ENCODE measurements at places on chromosomes 6 and 20.

- no peak for DNase-seq
These were observed 529.1 kb upstream of the CITED2 start for GRCh38 chr6:139903411-139904157.

DNA sequence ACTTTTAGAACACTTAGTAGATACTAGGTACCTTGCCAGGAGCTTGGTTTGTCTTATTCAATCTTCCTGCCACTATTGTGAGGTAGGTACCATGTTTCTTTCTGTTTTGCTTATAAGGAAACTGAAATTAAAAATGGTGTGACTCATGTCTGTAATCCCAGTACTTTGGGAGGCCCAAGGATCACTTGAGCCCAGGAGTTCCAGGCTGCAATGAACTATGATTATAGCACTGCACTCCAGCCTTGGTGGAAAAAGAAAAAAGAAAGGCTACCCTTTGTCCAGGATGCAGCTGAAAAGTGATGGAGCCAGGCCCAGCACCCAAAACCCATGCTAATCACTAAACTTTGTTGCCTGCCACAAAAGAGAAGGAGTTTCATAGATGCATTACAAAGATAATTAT lies 34.1 kb upstream of the LAMA4 start:
- DNase-seq, result no peak

- no peak for DNase-seq
These were observed 82.3 kb upstream of the SHLD1 start for GRCh38 chr20:5667705-5668528.

DNA sequence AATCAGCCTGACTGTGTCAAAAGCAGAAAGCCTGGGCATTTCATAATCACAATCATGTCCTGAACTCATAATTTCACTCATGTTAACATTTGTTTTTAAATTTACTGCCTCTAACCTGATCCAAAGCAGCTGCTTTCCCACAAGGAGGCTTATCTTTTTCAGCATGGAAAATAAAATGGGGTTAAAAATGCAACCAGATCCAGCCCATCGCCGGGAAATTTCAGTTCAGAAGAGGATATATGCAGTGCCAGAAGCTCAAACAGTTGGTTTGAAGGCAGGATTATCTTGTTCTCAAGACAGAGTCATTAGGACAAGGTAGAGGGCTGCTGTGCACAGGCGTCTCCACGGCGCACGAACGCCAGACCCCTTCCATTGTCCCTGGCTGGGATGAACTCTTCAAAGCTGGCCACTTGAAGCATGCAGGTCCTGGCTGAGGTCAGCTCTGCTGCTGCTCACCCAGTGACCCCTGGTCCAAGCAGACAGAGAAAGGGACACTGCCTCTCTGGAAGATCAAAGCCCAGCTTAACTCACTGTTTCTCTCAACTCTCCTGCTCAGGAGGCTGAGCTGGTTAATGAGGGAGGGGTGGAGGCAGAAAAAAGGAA lies 191.1 kb upstream of the HEY2 start:
- no peak for DNase-seq

- no peak for DNase-seq
These were observed 1.2 kb downstream of the SLC35D3 start for GRCh38 chr6:136923116-136923953.

- DNase-seq, result no peak
These were observed 4.2 kb downstream of the SCRT2 start for GRCh38 chr20:671252-672030.

DNA sequence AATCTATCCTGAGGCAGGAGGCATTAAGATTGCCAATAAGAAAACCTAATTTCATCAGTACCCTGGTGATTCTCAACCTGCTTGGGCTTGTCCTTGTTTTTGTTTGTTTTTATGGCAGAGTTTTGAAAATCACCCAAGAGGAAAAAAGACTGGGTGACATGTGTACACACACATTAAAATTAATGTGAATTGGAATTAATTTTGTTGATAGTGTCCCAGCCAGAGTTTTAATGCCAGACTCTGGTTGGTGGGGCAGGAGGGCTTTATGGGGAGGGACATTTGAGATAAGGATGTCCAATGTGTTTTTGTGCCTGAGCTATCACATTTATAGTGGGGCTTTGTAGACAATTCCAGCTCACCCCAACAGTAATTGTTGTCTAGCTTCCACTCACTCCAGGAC lies 184.6 kb downstream of the ID4 start:
- no peak for DNase-seq

DNA sequence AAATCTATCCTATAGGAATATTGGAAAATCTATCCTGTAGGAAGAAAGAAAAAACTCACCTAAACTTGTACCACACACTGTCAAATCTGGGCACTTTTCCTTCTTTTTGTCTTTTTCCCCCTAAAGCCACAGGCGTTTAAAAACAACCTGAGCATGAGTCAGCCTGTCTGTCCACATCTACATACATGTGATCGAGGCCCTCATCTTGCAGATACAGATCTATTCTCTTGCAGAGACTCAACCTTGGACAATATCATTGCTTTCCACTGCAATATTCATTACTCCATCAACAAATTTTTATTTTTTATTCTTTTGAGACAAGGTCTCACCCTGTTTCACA lies 95.9 kb upstream of the IYD start:
- DNase-seq, result no peak

DNA sequence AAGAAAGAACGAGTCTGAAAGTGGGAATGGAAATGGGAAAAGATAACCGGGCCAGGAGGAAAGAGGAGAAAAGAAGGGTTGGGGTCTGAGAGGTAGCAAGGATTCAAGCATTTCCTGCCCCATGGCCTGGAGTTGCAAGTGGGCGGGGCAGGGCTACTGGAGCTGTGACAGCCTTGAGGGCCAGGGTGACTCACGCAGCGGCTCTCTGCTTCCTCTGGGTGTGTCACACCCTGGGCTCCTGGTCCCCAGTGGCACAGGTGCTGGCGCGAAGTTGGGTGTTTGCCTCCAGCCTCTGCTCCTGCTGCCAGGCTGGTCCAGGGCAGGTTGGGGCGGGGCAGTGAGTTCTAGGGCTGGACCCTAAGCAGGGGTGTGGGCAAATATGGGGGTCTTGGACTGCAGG lies 3.3 kb upstream of the ULBP3 start:
- no peak for DNase-seq

GRCh38 chr20:57437267-57437666 lies 46.1 kb downstream of the RBM38 start:
- no peak for DNase-seq

DNA sequence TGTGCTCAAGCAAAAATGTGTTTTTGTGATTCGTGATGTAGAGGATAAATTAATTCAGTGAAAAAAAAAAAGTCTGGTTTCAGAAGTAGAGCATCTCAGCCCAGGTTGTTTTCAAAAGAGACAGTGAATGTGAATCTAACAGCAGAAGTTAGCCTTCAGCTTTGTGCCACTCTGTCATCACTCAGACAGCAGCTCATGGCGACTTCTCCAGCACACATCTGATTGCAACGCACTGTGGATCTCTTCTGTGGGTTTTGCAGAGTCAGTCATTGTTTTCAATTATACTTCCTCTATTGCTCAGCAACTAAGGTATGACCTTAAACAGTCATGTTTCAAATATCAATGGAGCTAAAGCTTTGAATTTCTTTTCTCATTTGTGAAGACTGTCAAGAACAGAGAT lies 335.5 kb upstream of the POU3F2 start:
- DNase-seq, result no peak

- DNase-seq, result no peak
These were observed 4.9 kb downstream of the TGM2 start for GRCh38 chr20:38159957-38160756.

GRCh38 chr20:1702328-1702727 lies 44.7 kb upstream of the SIRPG start:
- no peak for DNase-seq

- DNase-seq, result no peak
These were observed 50.3 kb downstream of the ADTRP start for GRCh38 chr6:11727998-11728961.

DNA sequence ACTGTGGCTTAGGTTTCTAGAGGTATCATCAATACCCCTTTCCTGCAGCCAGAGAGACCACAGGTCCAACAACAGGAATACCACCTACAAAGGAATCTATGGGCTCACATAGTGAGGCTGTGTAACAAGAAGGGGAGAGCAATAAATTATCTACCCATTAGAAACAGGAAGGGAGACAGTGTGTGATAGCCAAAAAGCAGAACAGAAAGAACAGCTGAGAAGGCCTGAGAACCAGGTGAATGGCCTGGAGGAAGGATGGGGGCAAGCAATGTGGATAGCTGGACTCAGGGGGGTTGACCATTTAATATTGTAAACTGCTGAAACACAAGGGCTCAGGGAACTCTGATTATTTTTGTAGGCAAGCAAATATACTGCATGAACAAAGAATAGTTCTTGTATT lies 628.2 kb downstream of the COL12A1 start:
- no peak for DNase-seq

DNA sequence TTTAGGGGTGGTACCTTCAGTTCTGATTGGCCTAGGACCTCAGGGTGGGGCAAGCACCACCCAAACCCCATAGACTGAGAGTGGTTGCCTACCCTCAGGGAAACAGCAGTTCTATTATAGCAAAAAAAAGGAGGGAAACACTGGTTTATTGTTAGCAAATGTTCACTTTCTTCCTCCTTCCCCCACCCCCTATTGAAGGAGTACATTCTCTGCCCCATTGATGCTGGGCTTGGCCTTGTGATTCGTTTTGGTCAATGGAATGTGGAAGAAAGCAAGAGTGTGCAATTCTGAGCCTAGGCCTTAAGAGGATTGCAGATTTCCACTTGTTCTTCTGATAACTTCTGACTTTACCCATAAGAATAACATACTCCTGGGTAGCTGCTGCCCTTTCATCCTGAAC lies 255.8 kb downstream of the NFATC2 start:
- no peak for DNase-seq

DNA sequence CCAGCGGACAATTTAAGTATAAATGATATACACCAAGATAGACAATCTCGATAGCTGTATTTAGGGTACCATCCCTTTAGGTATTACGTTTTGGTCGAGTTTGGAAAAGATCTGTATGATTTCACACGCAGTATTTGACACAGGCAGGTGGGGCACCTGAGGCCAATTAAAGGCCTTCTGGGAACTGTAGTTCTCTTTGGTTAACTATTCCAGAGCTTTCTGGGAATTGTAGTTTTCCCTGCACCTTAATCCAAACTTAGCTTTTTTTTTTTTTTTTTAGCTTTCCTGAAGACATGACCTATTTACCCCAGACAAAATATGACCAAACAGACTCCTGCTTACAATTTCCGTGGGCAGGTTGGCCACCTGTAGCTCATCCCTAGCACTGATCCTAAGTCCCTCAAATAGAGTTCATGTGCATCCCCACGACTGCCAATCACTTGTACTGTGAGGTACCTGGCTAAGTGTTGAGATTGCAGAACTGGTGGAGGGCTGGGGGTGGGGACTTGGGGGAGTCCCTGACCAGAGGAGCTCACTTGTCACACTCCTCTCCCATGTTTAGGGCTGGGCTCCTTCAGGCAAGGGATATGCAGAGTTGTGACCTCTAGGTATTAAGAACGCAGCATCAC lies 999 bp upstream of the EHMT2 start:
- DNase-seq, result no peak

DNA sequence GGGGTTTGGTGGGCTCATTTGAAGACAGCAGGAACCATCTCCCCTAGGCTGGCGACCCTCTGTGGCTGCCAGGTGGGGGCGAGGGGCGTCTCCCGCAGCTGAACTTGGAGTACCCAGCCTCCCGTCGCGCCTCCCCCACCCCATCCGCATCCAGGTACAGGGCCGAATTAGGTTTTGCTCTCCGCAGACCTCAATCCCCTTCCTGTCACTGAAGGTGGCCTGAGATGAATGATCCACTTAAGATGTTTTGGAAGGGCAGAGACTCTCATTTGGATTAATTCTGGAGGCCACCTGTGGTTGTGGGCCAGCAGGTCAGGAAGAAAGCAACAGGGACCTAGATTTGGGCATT lies 493 bp downstream of the CD83 start:
- no peak for DNase-seq

GRCh38 chr20:62469352-62469751 lies 6.4 kb downstream of the GATA5 start:
- DNase-seq, result no peak

GRCh38 chr6:5665173-5665572 lies 341.6 kb downstream of the NRN1 start:
- no peak for DNase-seq

DNA sequence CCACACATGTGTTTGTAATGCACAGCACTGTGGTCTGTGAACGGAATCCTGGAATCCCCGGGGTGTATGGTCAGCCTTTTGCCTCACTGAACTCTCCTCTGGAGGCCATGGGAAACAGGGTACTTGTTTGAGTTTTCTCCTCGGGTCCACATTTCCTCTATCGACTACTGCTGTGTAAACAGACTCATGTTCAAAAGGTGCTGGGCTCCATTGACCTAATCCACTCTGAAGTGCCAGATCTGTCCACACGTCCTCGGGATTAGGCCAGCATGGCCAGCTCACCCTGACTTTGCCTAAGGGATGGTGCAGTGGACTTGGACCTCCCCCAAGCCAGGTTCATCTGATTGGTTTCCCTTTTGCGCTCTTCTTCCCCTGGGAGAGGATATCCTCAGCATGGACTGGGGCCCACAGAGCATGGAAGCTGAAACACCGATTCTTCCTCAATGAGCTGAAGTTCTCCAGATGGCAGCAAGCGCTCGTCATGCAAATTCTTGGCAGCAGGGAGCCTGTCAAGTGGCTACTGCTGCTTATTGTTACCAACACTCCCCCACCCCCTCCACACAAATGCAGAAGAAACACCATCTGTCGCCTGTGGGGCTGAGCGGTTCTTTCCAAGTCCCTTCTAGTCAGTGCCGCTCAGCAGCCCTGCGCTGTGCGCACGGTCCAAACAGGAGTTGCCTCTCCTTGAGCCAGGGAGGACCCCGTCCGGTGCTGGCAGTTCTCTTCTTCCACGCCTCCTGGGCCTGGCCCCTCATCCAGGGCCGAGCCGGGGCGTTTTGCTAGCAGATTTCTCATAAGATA lies 292.6 kb upstream of the MARCKS start:
- no peak for DNase-seq

DNA sequence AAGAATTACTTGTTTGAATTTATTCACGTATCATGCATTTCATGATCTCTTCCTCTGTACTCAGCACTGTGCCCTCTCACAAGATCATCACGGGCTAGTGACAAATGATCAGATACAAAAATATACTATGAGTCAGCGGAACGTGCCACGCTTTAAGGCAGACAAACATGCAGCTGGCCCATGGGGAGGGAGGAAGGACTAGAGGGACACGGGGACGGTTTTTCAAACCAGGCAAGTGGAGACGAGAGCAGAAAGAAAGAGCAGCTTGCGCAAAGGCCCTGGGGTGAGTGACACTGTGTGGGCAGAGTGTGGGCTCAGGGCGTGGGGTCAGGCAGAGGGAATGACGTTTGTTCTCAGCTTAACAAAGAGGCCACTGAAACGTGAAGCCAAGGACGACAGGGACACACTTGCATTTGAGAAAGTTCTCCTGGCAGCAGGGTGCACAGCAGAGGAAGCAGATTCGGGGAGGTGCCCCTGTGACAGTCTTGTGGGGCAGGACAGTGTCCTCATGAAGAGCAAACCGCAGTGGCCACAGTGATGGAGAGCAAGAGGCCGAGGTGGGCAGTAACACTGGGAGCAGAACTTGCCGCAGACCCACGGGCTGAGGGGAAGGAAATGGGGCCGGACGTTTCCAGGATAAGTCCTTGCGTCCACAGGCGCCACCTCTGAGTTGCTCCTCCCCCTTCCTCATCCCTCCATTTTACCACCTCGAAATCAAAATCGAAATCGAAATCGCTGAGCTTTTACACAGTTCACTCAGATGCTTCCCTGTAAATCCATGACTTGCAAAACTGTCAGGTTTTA lies 6.9 kb upstream of the RPS6KA2 start:
- DNase-seq, result no peak

GRCh38 chr6:37643851-37644672 lies 53.6 kb downstream of the MDGA1 start:
- no peak for DNase-seq

- no peak for DNase-seq
These were observed 90.6 kb upstream of the NAA20 start for GRCh38 chr20:19926591-19926990.
